ENCODE measurements at places on chromosomes 11 and 22.
A peak's percentile ranks its signal among the peaks of the same experiment; 100 is the strongest.

DNA sequence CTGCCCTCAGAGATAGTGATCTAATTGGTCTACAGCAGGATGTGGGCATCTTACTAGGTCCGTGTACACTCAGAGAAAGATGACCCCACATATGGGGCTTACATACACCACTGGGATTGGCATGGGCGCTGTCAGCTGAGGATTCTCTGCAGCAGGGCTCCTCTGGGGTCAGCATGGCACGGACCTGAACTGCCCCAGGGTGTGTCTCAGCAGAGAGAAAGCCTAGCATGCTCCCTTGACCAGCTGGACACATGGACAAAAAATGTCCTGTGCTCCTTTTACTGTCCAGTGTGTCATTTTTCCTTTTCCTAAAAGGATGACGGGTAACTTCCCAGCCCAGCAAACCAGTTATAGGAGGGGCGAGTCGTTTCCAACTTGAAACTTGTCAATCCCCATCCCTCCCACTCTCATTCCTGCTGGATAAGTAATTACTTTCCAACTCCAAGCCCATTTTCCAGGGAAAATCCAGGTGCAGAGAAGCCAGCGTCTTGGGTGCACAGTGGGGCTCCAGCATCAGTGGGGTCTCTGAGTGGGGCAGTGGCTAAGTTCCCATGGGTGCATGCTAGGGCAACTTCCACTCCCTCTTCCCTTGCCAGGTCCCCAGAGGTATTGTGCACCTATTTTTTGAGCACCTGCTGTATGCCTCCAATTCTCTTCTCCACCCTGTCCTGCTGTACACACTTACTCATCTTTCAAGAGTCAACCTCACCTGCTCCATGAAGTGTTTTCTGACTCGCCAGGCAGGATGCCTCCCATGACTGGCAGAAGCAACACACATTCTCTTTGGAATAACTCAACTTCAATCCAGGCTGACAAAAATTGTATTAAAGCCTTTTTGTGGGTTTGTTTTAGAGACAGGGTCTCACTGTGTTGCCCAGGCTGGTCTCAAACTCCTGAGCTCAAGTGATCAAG is 5.0 kb downstream of the VSTM5 start:
- no peak for DNase-seq

- no peak for DNase-seq
These were observed 2.2 kb upstream of the SCUBE1 start for GRCh38 chr22:43345356-43345755.

DNA sequence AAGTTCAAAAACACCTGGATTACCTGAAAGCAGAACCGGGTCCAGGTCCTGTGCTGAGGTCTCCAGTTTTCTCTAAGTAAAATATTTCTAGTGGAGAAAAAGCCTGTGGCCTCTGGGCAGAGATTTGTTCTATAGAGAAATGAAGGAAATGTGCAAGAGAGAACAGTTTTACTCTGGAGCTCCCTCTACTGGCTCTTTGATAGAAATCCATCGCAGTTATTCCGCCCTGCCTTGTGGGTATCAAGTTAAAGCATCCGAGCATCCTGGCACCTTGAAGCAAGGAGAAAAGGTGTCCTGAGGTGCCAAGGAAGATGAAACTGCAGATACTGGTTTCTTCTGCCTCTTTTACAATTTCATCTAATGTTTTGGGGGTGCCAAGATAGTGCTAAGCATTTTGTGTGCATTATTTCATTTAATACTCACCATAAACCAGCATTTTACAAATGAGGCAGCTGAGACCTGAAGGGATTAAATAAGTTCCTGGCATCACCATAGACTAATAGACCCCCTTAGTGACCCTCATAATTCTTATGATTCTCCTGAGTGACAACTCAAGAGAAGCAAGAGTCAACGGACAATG is 113.1 kb upstream of the HSD17B12 start:
- peak; percentile 67 for DNase-seq

- DNase-seq = no peak
These were observed 26.9 kb downstream of the CD82 start for GRCh38 chr11:44592125-44592940.

- DNase-seq = no peak
These were observed 43.2 kb upstream of the BLID start for GRCh38 chr11:122159173-122159721.

DNA sequence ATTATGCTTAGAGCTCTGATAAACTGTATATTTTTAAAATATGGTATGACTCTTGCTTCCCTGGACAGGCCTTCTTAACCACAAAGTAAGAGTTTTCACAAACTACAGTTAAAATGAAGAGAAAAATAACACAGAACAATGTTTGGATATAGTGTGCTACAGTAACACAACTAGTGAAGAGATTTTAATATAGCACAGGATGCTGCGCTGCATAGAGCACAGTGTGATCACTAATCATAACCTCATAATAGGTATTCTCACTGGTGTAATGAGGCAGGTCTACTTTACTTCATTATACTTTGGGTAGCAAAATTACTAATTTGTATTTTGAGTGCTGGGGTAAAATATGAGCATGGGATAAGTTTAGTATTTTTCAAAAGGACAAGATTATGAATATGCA is 256.5 kb downstream of the GUCY1A2 start:
- DNase-seq = no peak

DNA sequence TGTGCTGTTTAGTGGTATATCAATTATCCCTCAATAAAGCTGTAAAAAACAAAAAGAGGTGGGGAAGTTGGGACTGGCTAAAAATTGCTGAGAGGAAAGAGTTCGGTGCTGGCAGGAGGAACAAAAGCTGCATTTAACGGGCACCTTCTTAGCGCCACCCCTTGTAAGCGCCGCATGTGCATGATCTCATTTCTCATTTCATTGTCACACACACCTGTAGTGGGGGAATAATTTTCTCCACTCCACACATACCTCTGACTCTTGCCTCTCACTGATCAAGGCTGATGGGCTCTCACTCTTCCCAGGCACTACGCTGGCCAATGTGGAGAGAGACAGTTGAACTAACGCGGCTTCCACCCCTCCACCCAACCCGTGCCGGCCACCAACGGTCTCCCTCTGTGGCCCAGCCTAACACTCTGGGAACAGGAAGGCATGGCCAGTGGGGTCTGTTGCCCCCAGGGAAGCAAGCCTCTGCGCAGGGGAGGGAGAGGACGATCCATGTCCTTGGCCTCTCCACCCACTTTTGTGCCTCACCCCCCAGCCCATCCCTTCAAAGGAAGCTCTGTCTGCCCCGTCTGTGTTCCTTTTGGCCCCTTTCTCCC is 186.7 kb upstream of the SYT13 start:
- no peak for DNase-seq

DNA sequence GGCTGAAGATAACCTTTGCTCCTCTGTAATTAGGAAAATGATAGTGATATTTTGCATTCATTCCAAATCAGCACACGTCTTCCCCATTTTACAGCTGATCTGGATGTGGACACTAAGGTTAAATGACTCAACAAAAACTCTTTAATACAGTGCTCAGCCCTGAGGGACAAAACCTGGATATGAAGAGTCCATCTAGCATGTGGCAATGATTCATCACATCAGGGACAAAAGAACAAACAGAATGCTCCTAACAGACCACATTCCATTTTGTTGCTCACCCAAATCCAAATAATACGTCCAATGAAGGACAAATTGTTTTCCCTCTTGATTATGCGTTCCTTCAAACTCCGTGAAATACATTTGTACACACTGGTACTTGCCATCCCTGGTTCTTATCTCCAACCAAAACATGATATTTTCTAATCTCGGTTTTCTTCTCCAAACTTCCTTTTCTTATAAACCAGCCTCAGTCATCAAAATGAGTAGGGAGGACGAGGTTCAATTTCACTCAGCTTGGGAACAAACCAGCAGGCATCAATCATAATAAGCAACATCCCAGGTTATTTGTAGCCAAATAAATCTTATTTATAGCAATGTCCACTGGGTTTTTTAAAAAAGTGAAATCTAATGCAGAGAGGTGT is 53.7 kb upstream of the MTMR2 start:
- DNase-seq = no peak

- no peak for DNase-seq
These were observed 30.3 kb downstream of the TNKS1BP1 start for GRCh38 chr11:57294225-57295131.

GRCh38 chr11:133337951-133338418 is 194.3 kb downstream of the OPCML start:
- no peak for DNase-seq

- DNase-seq = no peak
These were observed 16.4 kb downstream of the TOM1 start for GRCh38 chr22:35315855-35316745.

DNA sequence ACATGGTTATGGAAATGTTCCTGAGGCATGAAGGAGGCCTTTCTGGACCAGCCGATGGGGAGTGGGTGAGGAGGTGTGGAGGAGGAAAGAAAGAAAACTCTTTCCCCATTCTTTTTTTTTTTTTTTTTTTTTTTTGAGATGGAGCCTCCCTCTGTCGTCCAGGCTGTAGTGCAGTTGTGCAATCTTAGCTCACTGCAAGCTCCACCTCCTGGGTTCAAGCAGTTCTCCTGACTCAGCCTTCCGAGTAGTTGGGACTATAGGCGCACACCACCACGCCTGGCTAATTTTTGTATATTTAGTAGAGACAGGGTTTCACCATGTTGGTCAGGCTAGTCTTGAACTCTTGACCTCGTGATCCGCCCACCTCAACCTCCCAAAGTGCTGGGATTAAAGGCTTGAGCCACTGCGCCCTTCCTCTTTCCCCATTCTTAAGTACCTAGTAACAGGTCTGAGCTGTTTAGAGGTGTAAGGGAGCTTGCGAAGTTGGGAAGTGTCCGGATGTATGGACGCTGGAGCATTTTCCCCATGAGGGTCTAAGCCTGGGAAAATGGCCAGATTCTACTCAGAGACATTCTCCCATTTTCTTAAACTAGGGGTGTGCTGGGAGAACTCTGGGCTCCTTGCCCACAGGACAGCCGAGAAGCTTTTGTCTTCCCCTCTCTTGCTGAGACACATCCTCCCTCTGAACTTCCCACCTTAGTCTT is 135.8 kb downstream of the TEAD1 start:
- no peak for DNase-seq

GRCh38 chr22:49512487-49513165 is 315.0 kb downstream of the BRD1 start:
- DNase-seq = no peak

DNA sequence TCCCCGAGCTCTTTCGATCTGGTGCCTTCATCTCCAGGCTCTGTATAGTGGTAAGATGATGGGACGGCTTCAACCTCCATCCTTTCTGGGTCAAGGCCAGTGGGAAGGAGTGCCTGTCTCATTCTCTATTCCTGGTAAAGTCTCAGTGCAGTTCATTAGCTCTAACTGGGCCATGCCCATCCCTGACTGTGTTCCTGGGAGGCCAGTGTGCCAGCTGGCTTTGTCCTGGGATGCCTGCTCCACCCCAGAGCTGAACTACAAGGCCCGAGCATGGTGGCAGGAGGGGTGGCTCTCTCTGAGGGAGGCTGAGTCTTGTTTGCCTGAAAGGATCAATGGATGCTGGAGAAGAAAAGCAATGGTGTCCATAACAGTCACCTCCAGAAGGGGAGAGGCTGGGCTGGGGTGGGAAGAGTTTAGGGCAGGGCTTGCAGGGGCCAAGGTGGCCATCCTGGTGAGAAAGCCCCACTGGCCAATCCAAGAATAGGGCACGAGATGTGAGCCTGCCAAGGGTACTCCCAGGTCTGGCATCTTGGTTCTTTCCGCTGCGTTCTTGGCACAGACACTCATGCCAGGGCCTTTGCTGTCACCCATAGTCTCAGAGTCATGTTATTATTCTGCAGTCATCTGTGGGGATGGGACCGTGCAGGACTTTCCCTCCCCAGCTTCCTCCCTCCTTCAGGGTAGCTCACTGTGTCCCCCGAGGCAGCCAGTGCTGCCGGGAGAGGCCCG is 60.1 kb downstream of the PARVB start:
- no peak for DNase-seq

DNA sequence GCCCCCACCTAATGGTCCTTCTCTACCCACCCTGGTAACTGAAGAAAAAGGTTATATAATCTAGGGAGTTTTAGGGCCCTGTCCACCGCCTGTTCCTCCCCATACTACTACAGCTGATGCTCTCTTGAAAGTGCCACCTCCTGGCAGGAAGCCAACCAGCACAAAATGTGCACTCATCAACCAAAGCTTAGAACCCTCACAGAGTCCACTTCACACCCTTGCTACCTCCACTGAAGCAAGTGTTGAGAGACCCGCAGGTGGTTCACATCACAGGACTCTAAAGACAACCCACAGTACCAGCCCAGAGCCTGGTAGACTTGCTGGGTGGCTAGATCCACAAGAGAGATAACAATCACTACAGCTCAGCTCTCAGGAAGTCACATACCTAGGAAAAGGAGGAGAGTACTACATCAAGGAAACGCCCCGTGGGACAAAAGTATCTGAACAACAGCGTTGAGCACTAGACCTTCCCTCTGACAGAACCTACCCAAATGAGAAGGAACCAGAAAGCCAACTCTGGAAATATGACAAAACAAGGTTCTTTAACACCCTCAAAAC is 17.5 kb upstream of the OR10W1 start:
- DNase-seq = no peak

DNA sequence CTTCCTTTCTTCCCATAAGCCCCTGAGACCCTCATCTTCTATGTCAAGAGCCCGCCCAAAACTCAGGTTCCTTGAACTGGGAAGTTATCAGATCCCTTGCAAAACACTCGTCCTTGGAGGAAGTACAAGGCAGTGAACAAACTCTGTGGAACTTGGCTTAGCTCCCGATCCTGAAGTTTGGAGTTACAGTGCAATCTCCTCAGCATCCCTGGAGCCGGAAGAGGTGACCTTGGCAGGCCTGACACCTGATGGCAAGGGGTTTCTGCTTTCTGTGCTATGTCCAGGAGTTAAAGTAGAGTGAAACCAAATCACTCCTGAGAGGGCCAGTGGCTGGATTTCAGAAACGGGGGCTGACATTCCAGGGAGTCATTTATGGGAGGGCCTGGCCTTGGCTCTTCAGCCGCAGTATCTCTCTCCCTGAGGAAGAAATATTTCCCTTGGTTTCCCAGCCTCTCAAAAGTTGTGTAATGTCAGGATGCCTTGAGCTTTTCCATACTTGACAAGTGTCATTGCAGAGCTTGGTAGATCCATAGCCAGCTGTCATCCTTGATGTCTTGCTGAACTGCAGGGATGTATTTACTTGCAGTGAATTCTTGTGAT is 1.9 kb upstream of the GRAMD1B start:
- DNase-seq = no peak

GRCh38 chr11:36048496-36049247 is 104.8 kb downstream of the LDLRAD3 start:
- DNase-seq = no peak

DNA sequence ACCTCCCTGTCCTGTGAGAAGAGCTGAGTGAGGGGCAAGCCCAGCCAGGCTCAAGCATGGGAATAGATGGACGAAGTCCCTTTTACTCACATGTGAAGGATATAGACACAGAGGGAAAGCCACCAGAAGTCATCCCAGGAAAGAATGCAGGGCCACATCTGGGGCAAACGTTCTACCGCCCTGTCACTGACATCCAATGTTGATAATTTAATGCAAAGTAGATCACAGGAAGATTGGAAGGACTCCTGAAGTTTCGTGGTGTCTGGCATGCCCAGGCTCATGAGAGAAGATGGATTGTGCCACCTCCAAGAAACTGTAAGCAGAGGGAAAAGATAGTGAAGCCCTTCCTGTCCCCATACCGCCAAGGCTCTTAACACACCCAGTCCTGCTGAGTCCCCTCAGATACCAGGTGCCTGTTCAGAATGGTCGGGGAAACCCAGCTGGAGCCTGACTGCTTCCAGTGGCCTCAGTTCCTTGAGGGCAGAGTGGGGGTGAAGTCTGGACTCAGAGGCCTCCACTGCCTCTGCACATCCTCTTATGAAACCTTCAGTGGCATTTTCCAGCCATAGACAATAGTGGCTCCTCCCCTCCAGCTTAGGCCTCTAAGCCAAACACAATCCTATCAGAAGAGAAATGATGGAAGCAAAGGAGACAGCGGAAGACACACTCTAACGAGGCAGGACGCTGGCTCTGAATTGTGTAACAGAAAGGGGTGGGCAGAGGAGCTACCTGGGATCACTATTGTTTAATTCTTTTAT is 7.5 kb upstream of the STK33 start:
- no peak for DNase-seq

Data from GM13976 (cell line).